ENCODE measurements at places on chromosomes 1 and 21. TPM values are rescaled to one million over a fixed set of nuclear protein-coding genes. Genes with fewer than 3 reads are reported as not detected.

- no peaks in the 10 kb centered on the region for H3K4me1 ChIP-seq
- H3K4me3 ChIP-seq: no peak overlapping the region
- H3K27ac ChIP-seq: no peak overlapping the region
Measured at GRCh38 chr1:81752840-81753239, 47.9 kb upstream of the ADGRL2 start.

GRCh38 chr1:32250893-32251716 lies at the start of gene LCK:
Gene LCK (plus strand): TSS chr1:32251265. CDS start chr1:32274330, 23,065 bp downstream.
- H3K4me1 ChIP-seq: peaks cover 55% of the 10 kb centered on the region
- peak within 1 kb of the TSS; percentile 99 for H3K27ac ChIP-seq
- DNase-seq: peak; percentile 80
- no peaks in the 10 kb centered on the region for H3K27me3 ChIP-seq

- no peak overlapping the region for H3K27ac ChIP-seq
- H3K4me3 ChIP-seq: no peak overlapping the region
- no peaks in the 10 kb centered on the region for H3K36me3 ChIP-seq
- DNase-seq: no peak
Measured at GRCh38 chr1:2528611-2528965, 1.5 kb downstream of the HES5 start.

- peak overlapping the region; percentile 88 for H3K27ac ChIP-seq
- DNase-seq: no peak
- peaks cover 43% of the 10 kb centered on the region for H3K36me3 ChIP-seq
- no peaks in the 10 kb centered on the region for H3K27me3 ChIP-seq
- H3K4me1 ChIP-seq: peaks cover 39% of the 10 kb centered on the region
- H3K4me3 ChIP-seq: peak overlapping the region; percentile 95
Measured at GRCh38 chr1:43358121-43358745, 548 bp upstream of the CDC20 start.

Gene HENMT1
- 33.0 TPM for total RNA-seq

Gene SRGAP2C
- 31.0 TPM for total RNA-seq

Gene HSF2BP
- total RNA-seq: 0.64 TPM

Gene CYP4B1
- total RNA-seq: not detected

Gene TNN
- total RNA-seq: not detected

Gene NCF2
- total RNA-seq: 7.5 TPM

Gene RHD
- total RNA-seq: not detected

DNA sequence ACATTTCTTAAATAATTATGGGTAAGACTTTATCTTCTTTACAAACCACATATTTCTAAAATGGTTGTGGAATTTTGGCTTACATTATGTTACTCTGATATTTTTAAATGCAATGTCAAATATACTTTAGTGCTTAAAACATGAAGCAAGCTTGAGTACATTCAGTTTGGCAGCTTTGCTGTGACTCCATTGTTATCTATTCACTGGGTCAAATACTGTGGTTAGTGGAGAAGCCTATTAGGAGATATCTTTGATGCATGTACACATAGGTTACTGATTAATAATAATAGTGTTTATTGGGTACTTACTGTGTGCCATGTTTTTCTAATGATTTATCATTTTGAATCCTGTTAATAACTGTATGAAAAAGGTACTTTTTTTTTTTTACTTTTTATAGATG lies 520.4 kb upstream of the B3GALT2 start:
- no peaks in the 10 kb centered on the region for H3K27me3 ChIP-seq
- H3K27ac ChIP-seq: no peak overlapping the region
- no peaks in the 10 kb centered on the region for H3K36me3 ChIP-seq
- H3K4me3 ChIP-seq: no peak overlapping the region

- no peak overlapping the region for H3K4me3 ChIP-seq
- DNase-seq: no peak
- H3K36me3 ChIP-seq: no peaks in the 10 kb centered on the region
- no peak overlapping the region for H3K27ac ChIP-seq
Measured at GRCh38 chr1:227828786-227829185, 13.3 kb downstream of the PRSS38 start.

- H3K27me3 ChIP-seq: no peaks in the 10 kb centered on the region
- no peak for DNase-seq
- H3K4me1 ChIP-seq: no peaks in the 10 kb centered on the region
- no peaks in the 10 kb centered on the region for H3K36me3 ChIP-seq
- no peak overlapping the region for H3K27ac ChIP-seq
Measured at GRCh38 chr1:218674280-218674773, 329.2 kb downstream of the TGFB2 start.

DNA sequence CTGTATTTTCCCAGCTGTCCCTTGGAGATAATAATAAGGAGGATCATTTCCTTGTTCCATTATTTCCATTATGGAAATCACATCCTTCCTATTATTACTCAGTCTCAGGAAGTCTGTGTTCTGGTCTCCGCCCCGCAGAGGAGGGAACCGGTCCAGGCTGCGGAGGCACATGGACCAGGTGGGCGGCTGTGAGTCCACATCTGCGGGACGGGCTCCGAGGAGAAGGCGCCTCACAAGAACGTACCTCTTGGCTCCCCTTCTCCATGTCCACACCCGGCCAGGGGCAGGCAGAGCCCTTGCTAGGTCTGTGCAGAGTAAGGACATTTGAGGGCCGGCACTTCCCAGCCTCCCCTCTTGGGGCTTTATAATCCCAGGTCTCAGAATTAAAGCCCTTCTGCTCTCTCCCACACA lies 14.6 kb downstream of the RAB7B start:
- H3K4me3 ChIP-seq: no peak overlapping the region
- no peak for DNase-seq
- H3K27ac ChIP-seq: no peak overlapping the region
- H3K27me3 ChIP-seq: peaks cover 6% of the 10 kb centered on the region
- H3K36me3 ChIP-seq: no peaks in the 10 kb centered on the region
- no peaks in the 10 kb centered on the region for H3K4me1 ChIP-seq

Gene BLACAT1
- 0.51 TPM for total RNA-seq

DNA sequence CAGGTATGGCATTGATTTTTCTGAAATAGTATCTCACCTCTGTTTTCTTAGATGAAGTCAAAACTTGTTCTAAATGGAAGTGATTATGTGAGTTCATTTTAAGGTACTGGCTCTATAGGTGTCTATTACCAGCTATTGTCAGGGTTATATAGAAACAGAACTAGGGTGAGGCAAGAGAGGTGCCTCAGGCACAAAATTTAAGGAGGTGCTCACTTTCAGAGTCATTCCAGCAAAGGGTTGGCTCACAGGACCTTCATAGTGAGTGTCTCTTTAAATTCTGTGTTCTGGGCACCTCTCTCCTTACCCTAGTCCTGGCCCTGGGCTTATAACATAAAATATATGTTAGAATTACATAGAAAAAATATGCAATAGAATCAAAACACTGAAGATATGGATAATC lies 49.3 kb downstream of the KIAA0319L start:
- peak overlapping the region; percentile 6 for H3K4me3 ChIP-seq
- H3K27ac ChIP-seq: peak overlapping the region; percentile 46
- H3K4me1 ChIP-seq: peaks cover 39% of the 10 kb centered on the region
- no peaks in the 10 kb centered on the region for H3K27me3 ChIP-seq
- peaks cover 45% of the 10 kb centered on the region for H3K36me3 ChIP-seq

GRCh38 chr1:10957133-10957532 lies 55.3 kb upstream of the TARDBP start:
- no peak for DNase-seq
- no peak overlapping the region for H3K4me3 ChIP-seq

Gene MAP3K21
- 1.5 TPM for total RNA-seq

Gene TRNP1
- not detected for total RNA-seq

DNA sequence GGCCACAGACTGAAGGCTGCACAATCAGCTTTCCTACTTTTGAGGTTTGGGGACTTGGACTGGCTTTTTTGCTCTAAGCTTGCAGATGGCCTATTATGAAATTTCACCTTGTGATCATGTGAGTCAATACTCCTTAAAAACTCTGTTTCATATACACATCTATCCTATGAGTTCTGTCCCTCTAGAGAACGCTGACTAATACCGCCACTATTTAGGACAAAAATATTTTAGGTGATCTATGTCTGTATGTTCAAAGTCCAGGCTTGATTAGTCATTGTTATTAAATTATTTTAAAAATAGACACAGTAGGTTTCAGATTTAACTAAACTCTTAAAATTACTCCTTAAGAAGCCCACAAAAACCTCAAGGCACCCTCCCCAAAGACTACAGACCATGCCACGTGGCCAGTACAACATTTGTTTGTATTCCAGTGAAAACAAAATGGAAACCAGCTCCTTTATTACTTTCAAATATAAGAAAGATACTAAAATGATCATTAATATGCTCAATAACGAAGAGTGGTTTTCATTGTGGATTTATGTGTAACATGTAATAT lies 63.1 kb downstream of the TMPRSS15 start:
- H3K27me3 ChIP-seq: peaks cover 2% of the 10 kb centered on the region
- H3K4me3 ChIP-seq: no peak overlapping the region
- DNase-seq: no peak
- no peaks in the 10 kb centered on the region for H3K4me1 ChIP-seq
- no peak overlapping the region for H3K27ac ChIP-seq

- H3K27ac ChIP-seq: no peak overlapping the region
- no peak overlapping the region for H3K4me3 ChIP-seq
- DNase-seq: no peak
- H3K36me3 ChIP-seq: no peaks in the 10 kb centered on the region
- peaks cover 7% of the 10 kb centered on the region for H3K27me3 ChIP-seq
Measured at GRCh38 chr1:67713057-67713846, 28.3 kb downstream of the GADD45A start.

GRCh38 chr1:207992677-207993236 lies 81.8 kb upstream of the CD34 start:
- no peak overlapping the region for H3K27ac ChIP-seq
- H3K4me3 ChIP-seq: no peak overlapping the region
- H3K27me3 ChIP-seq: peaks cover 17% of the 10 kb centered on the region
- no peaks in the 10 kb centered on the region for H3K4me1 ChIP-seq

- no peaks in the 10 kb centered on the region for H3K27me3 ChIP-seq
- H3K27ac ChIP-seq: no peak overlapping the region
- DNase-seq: no peak
- peaks cover 29% of the 10 kb centered on the region for H3K36me3 ChIP-seq
- no peak overlapping the region for H3K4me3 ChIP-seq
- H3K4me1 ChIP-seq: no peaks in the 10 kb centered on the region
Measured at GRCh38 chr1:39751595-39751994, 12.9 kb downstream of the PPIE start.

- no peak overlapping the region for H3K27ac ChIP-seq
- no peak overlapping the region for H3K4me3 ChIP-seq
- H3K4me1 ChIP-seq: no peaks in the 10 kb centered on the region
- H3K36me3 ChIP-seq: no peaks in the 10 kb centered on the region
- DNase-seq: no peak
- no peaks in the 10 kb centered on the region for H3K27me3 ChIP-seq
Measured at GRCh38 chr1:240287722-240288121, 196.0 kb downstream of the FMN2 start.

Gene ZBTB8B
- not detected for total RNA-seq

Gene RHBDL2
- total RNA-seq: not detected

- no peak overlapping the region for H3K27ac ChIP-seq
- H3K36me3 ChIP-seq: peaks cover 20% of the 10 kb centered on the region
- peaks cover 30% of the 10 kb centered on the region for H3K4me1 ChIP-seq
- DNase-seq: no peak
Measured at GRCh38 chr1:91699339-91699974, 186.5 kb downstream of the TGFBR3 start.

GRCh38 chr1:66265796-66266195 lies 268.2 kb upstream of the SGIP1 start:
- peaks cover 46% of the 10 kb centered on the region for H3K4me1 ChIP-seq
- peaks cover 6% of the 10 kb centered on the region for H3K36me3 ChIP-seq
- no peak for DNase-seq
- no peak overlapping the region for H3K27ac ChIP-seq
- no peaks in the 10 kb centered on the region for H3K27me3 ChIP-seq

- peaks cover 21% of the 10 kb centered on the region for H3K27me3 ChIP-seq
- no peak for DNase-seq
- no peaks in the 10 kb centered on the region for H3K36me3 ChIP-seq
- H3K4me3 ChIP-seq: no peak overlapping the region
Measured at GRCh38 chr1:83905315-83905907, 93.5 kb downstream of the TTLL7 start.

DNA sequence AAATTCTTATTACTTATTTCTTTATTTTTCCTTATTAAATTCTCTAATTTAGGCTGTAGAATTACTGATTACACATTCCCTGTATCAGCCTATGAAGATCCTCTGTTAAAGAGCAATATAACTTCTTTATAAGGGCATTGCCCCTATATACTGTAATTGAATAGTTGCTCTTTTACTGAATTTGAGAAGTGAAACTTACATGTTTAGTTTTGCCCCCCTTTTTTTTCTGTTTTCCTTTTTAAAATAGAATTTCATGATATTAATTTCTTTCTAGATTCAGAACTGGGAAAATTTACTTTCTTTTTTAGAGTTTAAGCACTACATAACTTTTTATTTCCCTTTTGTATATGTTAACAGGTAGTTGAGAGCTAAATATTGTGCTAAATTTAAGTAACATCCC lies 29.5 kb upstream of the PGM1 start:
- no peak overlapping the region for H3K27ac ChIP-seq
- peaks cover 8% of the 10 kb centered on the region for H3K36me3 ChIP-seq
- H3K27me3 ChIP-seq: no peaks in the 10 kb centered on the region
- no peaks in the 10 kb centered on the region for H3K4me1 ChIP-seq
- no peak for DNase-seq
- H3K4me3 ChIP-seq: no peak overlapping the region

DNA sequence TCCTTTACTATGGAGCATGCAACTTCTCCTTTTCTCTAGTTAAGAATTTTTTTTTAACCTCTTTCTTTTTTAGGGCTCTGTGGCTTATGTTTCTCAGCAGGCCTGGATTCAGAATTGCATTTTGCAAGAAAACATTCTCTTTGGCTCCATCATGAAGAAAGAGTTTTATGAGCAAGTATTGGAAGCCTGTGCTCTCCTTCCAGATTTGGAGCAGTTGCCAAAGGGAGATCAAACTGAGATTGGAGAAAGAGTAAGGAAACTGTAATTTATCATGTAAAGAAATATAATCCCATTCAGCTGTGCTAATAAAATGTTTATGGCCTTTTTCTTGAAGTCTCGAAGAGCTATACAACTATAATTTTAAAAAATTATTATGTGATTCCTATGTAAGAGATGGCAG lies 70.1 kb downstream of the HSPA13 start:
- no peaks in the 10 kb centered on the region for H3K4me1 ChIP-seq
- H3K27ac ChIP-seq: no peak overlapping the region
- H3K27me3 ChIP-seq: peaks cover 14% of the 10 kb centered on the region

DNA sequence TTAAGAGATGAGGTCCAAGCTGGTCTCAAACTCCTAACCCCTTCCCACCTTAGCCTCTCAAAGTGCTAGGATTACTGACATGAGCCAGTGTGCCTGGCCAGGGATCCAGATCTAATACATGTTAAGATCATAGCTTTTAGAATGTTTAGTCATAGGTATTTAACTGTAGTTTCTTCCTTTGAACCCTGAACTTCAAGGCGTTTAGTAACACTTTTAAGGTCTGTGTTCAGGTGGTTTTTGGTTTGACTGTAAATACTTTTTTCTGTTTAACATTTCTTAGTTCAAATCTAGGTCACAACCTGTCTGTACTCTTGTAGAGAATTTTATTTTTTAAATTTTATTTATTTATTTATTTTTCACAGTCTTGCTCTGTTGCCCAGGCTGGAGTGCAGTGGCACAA lies 28.1 kb downstream of the RAP1A start:
- no peak for DNase-seq
- H3K4me1 ChIP-seq: peaks cover 40% of the 10 kb centered on the region
- peak overlapping the region; percentile 50 for H3K4me3 ChIP-seq
- no peaks in the 10 kb centered on the region for H3K27me3 ChIP-seq
- H3K36me3 ChIP-seq: peaks cover 50% of the 10 kb centered on the region

GRCh38 chr1:117363571-117364048 lies 3.6 kb upstream of the MAN1A2 start:
- no peak for DNase-seq
- H3K4me1 ChIP-seq: peaks cover 31% of the 10 kb centered on the region

Gene TAS1R1
- not detected for total RNA-seq

All from activated naive CD8-positive, alpha-beta T cell treated with anti-CD3 and anti-CD28 coated beads, Interleukin-2, amount 10 ng/mL, durations not matched to agents 7 days and 5 days (primary cell).